ENCODE measurements at places on chromosomes 13 and 19.

DNA sequence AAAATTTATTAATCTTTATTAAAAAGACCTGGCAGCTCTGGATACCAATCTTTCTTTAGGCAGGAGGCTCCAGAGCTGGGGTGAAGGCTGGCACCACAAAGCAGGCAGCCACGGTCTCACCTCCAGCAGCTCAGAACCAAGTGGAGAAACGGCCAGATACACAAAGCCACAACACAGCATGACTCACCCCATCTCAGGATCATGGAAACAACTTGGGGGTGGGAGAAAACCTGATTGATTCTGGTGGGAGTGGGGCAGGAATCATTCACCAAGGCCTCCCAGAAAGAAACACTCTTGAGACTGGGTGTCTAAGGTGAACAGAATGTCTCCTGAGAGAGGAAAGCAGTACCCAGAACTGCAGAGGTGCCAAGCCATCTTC, 64.2 kb downstream of the CRYL1 start:
- DNase-seq, result no peak

DNA sequence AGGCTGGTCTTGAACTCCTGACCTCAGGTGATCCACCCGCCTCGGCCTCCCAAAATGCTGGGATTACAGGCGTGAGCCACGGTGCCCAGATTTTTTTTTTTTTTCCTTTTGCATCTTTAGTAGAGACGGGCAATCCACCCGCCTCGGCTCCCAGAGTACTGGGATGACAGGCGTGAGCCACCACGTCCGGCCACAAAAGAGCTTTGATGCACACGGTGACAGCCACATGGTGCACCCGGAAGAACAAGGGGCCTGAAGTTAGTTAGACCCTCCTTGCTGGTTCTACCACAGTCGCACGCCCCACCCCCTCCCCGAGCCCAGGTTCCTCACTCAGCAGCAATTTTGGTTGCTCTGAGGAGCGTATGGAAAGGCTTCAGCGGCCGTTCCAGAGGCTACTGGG, 54.2 kb upstream of the USE1 start:
- DNase-seq, result peak; percentile 19

GRCh38 chr13:74678308-74678965, 544.2 kb upstream of the KLF12 start:
- DNase-seq, result no peak

DNA sequence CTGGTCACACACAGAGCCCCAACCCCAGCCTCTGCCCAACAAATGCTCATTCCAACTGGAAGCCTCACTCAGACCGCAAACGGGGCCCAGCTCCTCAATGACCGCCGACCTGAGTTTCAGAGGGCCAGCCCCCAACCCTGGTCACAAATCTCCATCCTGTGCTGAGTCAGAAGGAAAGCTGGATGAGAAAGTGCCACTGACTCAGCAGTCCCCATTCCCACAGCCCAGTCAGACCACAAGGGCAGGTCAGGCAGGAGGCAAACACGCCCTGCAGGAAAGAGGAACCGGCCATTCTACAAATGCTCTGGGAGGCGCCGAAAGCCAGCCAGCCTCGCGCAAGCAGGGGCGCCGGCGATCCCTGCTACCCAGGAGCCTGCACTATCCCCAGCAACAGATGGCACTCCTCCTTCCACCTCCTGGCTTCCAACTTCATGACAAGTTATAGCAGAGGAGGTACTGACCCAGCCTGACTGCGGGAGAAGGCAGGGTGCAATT, 14.1 kb upstream of the PRKD2 start:
- DNase-seq, result no peak

DNA sequence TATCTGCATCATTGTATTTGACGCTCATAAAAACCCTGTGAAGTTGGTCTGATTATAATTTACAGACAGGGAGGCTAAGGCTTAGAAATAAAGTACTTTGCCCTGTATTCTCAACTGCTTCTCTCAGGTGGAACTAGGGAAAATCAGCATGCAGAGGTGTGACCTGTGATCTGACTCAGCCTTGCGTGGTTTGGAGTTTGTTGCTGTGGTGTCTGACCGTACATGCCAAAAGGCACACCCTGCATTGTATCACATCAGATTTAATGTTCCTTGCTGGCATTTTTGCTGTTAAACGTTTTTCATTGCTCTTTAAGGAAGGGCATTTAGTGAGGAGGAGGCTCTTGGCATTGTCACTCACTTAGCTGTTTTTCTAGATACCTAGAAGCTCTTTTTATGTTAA, 58.8 kb upstream of the C1QTNF9B start:
- DNase-seq, result no peak

DNA sequence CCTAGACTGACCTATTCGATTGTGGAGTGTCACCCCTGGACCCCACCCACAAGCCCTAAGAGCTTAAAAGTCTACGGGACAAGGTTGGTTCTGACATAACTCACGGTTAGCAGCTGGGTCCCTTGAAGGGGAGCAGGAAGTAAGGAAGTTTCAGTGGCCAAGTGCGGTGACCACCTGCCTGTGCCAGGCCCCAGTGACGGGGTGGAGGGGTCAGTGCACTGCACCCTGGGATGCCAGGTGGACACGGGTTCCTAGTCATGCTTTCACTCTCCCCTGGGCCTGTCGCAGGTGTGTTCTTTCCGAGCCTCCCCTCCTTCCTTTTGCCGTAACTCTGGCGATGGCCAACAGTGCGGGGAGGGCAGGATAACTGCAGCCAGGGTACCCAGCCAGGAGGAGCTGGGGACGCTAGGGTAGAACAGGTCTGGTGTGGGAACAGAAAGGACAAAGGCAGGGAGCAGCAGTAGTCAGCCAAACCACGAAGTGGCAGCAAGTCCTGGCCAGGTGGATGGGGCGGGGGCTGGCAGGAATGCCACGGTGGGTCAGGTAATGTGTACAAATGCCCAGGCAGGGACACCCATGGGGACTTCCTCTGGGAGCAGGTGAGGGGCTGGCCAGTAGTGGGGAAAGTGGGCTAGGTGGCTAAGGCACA, 58.3 kb downstream of the RGCC start:
- DNase-seq, result no peak

DNA sequence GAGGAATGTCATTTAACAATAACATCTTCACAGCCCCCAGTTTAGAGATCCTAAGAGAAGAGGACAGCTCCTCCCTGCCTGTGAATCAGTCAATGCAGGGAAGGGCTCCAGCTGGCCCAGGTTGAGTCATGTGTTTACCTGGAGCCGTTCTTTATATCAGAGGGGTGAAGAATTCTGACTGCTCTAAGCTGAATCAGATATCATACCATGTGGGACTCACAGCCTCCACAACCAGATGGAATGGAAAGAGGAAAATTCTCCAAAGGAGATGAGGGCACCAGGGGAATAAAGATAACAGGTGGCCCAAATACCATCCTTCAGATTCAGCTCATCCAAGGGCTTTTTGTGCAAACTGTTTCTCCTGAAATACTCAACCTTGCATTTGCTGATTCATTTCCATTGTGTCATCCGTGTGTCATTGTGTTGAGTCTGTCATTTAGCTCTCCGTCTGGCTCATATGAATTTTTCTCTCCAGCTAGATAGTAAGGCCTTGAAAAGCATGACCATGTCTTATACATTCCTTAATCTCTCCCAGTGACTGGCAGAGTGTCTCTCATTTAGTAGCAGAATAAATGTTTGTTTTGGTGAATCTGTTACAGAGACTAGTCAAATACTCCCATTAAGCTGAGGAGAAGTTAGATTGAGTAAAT, 217.9 kb downstream of the RFC3 start:
- no peak for DNase-seq

DNA sequence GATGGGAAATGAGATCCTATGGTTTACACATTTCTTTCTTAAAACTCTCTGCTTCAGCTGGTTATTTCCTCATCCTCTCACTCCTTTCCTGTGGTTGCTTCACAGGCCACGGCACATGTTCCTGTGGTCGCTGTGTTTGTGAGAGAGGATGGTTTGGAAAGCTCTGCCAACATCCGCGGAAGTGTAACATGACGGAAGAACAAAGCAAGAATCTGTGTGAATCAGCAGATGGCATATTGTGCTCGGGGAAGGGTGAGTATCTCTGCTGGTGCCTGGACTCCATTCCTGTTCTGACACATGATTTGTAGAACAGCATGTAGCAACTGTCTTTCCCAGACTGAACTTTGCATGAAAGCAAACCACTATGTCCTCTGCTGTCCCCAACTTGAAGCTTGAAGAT, 254.2 kb downstream of the ITGBL1 start:
- peak; percentile 3 for DNase-seq

GRCh38 chr13:100130930-100131511, 42.1 kb downstream of the PCCA start:
- DNase-seq, result no peak

DNA sequence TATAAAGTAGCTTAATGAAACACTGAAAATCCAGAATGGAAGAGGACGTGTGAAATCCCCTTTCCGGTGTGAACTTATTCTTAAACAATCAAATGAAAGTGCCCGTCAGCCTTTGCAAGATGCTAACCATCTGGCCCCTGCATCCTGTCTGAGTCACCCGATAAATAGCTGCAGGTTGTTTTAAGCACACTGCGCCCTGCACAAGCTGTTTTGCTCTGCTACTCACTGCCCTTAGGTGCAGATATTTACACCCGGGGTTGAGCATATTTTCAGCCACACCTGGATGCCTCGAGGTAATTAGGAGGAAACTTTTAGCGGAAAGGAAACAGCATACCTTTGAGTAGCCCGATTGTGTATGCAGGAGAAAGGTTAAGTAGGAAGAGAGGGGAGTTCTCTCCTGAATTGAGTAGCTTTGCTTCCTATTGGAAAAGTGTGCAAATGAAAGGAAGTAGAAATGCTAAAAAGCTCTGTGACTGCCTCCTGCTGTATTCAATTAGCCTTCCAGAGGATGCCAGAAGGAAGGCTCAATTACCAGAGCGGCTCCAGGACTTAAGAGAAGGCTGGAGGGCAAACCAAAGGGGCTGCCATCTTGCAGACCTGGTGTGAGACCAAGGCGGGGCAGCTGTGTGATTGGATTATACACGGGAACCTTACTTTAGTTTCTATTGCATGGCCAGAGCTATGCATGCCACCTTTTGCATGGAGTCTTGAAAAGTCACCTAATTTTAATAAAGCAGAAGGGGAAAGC, 42.5 kb downstream of the IRS2 start:
- peak; percentile 12 for DNase-seq

GRCh38 chr13:92670096-92670495, 556.5 kb upstream of the GPC6 start:
- no peak for DNase-seq

All from CD4-positive, alpha-beta T cell treated with Interleukin-2 at 100 ng/mL for 4 hours (primary cell).